Hematopoietic multipotent progenitor cell treated with erythropoietin and hydrocortisone succinate and interleukin-3 and kit ligand, for 15 days (in vitro differentiated cells): ENCODE measurements at places on chromosomes 6 and 20.

DNA sequence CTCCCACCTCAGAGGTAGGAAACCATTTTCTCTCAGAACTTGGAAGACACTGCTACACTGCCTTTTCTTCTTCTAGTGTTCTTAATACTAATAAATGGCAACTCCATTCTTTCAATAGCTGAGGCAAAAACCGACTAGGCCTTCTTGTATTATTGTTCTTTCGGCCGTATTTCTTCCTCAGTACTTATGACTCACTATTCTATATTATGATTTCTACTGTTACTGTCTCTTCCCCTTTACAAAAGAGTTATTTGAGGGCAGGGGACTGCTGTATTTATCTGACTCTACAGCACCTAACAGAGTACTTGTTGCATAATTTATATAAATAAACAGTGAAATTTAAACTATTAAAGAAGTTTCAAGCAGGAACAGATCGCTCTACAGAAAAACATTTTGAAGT lies 3.1 kb downstream of the DNAAF9 start:
- no peak for DNase-seq

GRCh38 chr20:12394786-12395185 lies 477.1 kb downstream of the BTBD3 start:
- no peak for DNase-seq

- DNase-seq = no peak
Observed at GRCh38 chr6:22101163-22101562, 195.7 kb downstream of the PRL start.

GRCh38 chr6:167485186-167485978 lies 160.5 kb downstream of the TTLL2 start:
- DNase-seq = no peak

DNA sequence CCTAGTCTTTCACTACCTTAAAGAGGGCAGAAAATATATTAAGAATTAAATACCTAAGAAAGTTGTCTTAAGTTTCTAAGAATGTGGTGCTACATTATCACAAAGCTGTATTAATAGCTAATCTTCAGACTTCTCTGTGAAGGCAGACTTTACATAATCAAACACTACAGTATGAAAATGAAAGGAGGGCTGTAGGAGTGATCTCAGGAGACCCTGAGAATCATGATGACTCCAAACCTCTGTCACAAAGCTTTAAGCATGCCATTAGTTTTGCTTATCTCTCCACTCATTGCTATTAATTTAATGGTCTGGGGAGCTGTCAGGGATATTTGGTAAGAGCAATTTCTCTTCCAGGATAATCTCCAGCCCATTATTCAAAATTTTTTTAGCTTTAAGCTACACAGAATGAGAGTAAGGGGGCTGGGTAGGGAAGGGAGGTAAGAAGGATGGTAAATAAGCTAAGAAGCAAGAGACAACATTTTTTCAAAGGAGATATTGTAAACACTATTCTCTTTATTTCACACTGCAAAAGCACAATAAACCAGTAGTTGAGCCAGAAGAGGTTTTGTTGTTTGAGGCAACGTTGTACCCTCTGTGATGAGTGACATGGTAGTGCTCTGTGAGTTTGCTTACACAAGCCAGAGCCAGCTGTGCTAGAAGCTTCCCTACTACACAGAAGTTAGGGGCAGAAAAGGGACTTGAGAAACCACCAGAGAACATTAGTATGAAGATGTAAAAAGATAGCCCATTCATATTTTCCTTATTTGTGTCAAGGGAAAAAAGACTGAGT lies 258.8 kb downstream of the GMDS start:
- no peak for DNase-seq

DNA sequence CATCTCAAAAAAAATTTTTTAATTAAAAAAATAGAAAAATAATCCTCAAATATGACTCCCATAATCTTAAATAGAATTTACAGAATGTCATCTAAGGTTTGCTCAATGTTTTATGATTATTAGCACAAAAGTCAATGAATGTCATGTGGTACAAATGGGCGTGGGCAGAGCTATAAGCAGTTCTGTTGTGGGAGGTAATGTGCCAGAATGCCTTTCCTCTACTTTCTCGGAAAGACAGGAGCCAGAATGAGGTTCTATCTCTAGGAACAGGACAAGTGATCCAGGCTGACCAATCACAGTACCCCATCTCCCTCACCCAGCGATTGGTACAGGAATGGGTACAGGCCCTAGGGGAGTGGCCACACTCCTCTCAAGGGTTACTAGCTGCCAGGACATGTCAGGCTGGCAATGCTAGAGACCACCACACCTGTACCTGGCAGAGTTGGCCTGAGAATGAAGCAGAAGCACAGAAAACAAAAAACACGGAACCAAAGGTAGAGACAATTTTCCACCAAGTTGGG lies 15.1 kb downstream of the RALGAPA2 start:
- DNase-seq = no peak

DNA sequence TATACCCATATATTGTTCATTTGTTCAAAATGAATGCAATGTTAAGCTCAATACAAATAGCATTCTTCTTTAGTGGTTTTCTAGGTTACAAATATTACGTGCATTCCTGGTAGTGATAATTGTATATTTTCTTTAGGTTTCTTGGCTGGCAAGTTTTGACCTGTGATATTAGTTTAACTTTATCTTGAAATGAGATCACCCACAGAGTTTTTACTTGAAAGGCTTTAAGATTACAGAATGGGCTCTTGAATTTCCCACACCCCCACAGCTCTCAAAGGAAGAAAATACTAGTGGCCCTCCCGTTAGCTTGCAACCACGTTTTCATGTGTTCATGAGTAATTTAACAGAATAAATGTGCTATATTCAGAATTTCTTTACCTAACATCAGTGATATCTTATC lies 1315.5 kb upstream of the GJE1 start:
- no peak for DNase-seq
